Left forelimb (tissue), 1 donor: ENCODE measurements at places on chromosomes 5 and 9.

- DNase-seq = no peak
These were observed 46.2 kb downstream of the F2RL2 start for GRCh38 chr5:76576996-76577395.

- no peak for DNase-seq
These were observed 20.3 kb upstream of the GFPT2 start for GRCh38 chr5:180373454-180373853.

GRCh38 chr5:77430726-77431125 lies 61.4 kb downstream of the WDR41 start:
- no peak for DNase-seq

GRCh38 chr5:2149195-2149539 lies 266.4 kb upstream of the IRX4 start:
- DNase-seq = no peak

GRCh38 chr5:33828626-33829308 lies 63.0 kb downstream of the ADAMTS12 start:
- no peak for DNase-seq

- DNase-seq = no peak
These were observed 7.5 kb upstream of the REEP5 start for GRCh38 chr5:112929336-112930081.

DNA sequence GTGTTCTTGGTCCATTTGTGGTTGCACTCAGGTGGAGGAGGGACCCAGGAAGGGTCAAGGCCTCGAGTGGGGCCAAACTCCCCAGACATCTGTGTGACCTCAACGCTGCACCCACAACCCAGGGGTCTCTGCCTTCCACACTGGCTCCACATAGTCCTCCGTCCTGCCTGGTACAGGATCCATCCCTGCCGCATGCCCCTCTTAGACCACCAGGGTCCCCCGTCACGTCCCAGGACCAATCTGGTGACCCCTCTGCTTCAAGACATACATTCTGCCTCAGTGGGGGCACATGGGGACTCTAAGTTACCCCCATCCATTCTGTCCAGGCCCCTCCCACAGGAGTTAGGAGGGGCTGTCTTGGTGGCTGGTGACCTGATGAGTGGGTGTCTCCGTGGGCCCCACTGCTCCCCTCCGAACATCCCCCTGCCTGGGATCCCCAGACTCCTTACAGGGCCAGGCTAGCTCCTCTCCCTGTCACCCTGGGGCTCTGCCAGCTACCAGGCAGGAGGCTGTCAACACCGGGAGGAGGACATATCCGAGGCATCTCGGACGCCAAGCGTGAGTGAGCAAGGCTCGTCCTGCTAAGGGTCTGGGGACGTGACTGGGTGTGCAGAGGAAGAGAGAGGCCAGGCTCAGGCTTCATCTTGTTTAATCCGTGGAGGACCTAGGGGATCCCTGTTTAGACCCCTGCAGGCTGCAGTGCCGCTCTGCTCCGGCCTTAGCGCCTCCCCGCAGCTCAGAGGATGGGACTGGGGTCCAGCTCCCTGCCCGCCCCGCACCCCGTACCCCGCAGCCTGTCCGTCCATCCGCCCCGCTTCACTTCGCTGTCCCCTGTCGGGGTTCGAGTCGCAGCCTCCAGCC lies 32.3 kb downstream of the TSPAN17 start:
- no peak for DNase-seq

- DNase-seq = no peak
These were observed 158.8 kb downstream of the MACROH2A1 start for GRCh38 chr5:135240283-135240633.

- DNase-seq = no peak
These were observed 39.8 kb downstream of the STARD4 start for GRCh38 chr5:111472579-111472978.
